ENCODE measurements at places on chromosomes 2 and 18. TPM values are rescaled to one million over a fixed set of nuclear protein-coding genes. Genes with fewer than 3 reads are reported as not detected.

The CAPN14 gene
- not detected for total RNA-seq

DNA sequence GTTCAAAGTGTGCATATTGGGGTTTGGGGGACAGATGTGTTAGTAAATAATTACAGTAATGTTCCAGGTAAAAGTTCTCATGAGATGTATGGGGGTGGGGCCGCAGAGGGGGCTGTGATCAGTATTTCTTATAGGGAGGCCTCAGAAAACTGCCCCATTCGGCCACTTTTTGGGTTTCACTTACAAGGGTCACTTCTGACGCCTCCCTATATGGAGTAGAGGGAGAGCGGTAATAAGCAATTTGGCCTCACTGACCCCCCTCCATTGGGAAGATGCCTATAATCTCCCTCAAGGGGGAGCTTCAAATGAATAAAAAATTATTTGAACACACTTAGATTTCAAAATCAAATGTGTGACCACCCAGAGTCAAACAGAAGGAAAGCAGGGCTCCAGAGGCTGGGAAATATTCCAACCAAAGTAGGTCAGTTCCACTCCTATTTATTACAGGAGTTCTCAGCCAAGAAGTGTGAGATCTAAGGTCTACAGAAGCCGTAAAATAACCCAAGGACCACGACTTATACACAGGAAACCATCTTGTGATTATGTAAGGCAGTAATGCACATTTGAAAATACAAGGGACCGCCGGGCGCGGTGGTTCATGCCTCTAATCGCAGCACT is 2.7 kb downstream of the SCTR start:
- DNase-seq: no peak

The ACVR1 gene
- total RNA-seq: 6.6 TPM

DNA sequence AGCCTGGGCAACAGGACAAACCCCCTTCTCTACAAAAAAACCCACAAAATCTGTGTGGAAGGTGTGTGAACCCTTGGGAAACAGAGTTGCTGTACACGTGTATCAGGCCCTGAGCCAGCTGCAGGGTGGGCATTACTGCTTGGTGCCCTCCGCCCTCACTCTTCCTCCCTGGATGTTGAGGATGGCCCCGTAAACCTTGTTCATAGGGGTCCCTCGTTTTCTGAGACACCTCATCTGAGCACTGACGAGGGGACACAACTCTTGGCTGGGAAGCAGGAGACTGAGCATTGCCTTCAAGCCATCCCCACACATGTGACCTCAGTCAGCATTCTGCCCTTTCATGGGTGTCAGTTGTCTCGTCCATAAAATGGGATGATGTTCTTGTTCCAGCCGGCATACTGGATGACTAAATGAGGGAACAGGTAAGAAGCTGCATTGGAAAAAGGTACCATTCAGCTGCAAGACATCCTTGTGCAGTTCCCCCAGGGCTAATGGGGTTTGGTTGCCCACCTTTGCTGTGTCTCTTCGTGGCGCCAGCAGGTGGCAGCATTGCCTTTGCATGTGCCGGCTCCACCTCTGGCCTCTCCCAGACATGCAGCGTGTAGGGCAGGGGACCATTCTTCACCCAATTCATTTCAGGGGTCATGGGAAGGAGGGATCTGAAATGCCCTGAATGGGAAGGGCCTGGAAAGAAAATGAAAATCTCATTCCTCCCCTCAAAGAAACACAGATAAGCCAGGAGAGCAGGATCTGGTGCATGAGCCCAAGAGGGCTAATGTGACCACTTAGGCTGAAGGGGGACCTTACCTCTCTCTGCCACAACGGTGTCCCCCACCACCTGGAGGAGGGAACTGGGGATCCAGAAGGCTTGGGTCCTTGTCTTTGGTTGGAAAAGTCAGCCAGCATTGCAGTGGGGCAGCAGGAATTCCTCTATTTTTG is 36.4 kb upstream of the HAAO start:
- DNase-seq: peak; percentile 80

The REG1B gene
- total RNA-seq: not detected

DNA sequence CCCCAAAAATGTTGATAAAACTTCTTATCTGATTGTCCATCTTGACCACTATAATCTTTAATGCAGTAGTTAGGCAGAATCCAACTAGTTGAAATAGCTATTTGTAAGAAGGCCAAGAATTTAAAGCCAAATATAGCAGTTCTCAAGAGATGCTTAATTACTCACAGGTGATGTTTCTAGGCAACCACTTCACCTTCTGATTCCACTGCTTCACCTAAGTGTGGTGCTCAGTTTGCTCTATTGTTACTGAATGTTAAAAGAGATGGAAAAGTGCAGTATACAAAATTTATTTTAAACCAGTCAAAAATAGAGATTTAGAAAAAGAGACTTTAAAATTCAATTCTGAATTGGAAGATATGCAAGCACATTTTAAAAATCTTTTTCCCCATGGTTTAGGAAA is 539.4 kb downstream of the ZNF804A start:
- DNase-seq: no peak

DNA sequence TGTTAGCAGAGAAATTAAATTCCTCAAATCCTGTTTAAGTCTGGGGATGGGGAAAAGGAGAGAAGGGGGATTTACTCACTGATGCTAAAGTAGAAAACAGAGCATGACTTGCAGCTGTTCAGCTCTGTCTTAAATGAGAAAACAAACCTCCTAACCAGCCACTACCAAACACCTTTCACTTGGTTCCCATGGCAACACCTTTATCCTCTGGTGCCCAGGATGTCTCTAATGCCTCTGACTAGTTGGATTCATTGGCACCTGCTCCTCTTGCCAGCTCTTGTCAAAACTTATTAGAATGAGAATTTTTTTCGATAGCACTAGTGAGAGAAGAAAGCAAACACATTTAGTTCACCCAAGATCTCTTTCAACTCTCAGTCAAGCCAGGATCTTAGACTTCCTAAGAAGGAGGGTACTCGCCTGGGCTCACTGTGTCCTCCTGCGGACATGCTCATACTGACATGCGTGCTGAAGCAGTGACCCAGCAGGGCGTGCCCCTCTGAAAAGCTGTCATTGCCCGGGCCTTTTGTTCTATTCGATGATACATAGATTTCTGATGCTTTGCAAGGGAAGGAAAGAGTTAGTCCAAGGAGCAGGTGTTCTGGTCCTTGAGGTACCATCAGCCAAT is 656.0 kb upstream of the CELF4 start:
- DNase-seq: no peak

GRCh38 chr18:9285604-9286003 is 49.0 kb upstream of the TWSG1 start:
- no peak for DNase-seq

GRCh38 chr2:240905176-240905781 is 857 bp upstream of the CROCC2 start:
- DNase-seq: no peak

Measured in HT-29 (cell line).